D721Med (cell line): ENCODE measurements at places on chromosomes 7 and 10.

GRCh38 chr10:121846555-121846954, 81.3 kb downstream of the ATE1 start:
- no peak for DNase-seq

GRCh38 chr7:129958643-129959470, 6.1 kb upstream of the UBE2H start:
- DNase-seq = no peak

- DNase-seq = no peak
Measured at GRCh38 chr10:110978204-110978603, 58.8 kb downstream of the SHOC2 start.

GRCh38 chr10:48493083-48493871, 111.6 kb downstream of the ARHGAP22 start:
- DNase-seq = no peak

- no peak for DNase-seq
Measured at GRCh38 chr10:18594574-18595156, 56.7 kb downstream of the NSUN6 start.

DNA sequence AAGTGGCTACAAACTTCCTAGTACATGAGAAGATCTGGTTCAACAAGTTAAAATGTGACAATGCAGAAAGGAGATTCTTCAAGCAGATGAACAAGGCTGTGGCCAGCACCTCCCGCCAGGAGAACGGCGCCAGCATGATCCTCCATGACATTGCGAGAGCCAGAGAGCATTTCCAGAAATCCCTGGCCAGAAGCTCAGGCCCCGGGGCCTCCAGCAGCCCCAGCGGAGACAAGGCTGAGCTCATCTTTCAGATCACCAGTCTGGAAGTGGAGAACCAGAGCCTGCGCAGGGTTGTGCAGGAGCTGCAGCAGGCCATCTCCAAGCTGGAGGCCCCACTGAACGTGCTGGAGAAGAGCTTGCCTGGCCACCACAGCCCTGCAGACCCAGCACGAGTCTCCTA, 40.1 kb upstream of the ZNF273 start:
- no peak for DNase-seq

GRCh38 chr7:109844362-109844761, 1246.6 kb upstream of the LRRN3 start:
- DNase-seq = no peak

DNA sequence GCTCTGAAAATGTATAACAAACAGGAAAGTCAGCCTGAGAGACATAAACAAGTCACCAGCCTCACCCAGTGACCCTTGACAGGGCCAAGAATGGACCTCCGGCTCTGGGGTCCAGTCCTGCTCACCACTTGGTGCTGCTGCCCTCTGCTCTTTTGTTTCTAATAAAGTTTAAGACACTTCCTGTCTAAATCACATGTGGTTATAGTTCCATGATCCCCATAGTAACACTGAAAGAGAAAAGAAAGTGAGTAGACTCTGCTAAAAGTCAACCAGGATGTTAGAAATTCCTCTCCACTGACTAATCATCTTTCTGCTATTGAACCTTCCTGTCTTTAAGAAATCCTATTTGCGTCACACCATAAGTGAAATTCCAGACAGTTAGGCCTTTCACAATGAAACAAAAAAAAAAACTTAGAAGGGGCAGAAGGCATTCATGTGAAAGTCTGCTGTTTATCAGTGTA, 179.2 kb upstream of the BET1 start:
- DNase-seq = no peak

- no peak for DNase-seq
Measured at GRCh38 chr7:81333004-81333403, 414.2 kb upstream of the SEMA3C start.

DNA sequence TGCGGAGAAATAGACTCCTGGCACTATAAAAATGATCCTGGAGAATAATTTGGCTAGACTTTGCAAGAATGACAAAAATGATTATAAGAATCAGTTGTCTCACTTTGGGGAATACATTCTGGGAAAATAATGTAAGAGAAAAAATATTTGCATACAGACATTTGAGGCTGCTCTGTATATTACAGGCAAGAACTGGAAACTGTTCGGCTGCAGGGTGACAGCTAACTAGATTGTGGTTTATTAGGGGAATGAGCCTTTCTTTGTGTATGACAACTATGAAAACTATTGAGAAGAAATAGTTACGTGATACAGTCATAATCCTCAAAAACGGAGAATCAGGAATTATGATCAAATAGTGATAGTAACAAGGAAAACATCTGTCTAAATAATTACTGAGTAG, 8.6 kb downstream of the TRIM56 start:
- DNase-seq = no peak

DNA sequence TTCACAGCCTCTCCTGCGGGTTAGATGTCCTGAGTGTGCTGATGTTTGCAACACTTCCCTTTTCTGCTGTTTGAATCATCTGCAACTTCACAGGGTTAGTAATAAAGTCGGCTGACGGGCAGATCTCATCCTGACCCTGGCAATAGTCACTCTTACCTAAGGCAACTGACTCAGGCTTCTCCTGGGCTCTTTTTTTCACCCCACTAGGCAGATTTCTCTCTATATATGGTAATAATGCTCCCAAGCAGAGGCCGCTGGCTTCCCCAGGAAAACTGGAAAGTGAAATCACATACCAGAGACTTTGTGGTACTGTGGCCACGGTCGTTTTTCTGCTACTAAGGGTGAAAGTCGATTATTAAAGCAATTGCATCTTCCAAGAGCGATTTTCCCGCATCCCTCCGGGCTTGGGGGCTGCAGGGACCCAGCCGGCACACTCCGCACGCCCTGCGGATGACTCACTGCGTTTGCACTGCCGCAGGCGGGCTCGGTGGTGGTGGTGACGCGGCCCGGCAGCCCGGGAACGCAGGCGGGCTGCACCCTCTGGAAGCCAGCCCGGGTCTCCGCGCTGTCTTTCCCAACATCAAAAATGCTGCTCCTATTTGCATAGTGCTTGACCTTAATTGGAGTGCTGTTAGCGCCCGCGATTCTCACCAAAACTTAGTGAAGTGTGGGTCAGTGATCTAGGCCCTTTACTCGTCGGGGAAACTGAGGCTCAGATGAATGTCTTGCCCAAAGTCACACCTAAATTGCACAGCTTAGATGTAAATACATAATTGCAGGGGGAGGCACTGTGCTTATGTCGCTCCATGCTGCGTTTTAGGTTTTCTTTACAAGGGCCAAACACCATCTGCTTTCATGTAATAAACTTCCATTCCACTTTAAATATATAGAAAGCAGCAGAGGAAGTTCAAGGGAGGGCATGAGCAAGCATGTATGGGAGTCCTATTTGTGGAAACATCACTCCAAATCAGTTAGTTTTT, 47.6 kb upstream of the ITGB1 start:
- DNase-seq = no peak

DNA sequence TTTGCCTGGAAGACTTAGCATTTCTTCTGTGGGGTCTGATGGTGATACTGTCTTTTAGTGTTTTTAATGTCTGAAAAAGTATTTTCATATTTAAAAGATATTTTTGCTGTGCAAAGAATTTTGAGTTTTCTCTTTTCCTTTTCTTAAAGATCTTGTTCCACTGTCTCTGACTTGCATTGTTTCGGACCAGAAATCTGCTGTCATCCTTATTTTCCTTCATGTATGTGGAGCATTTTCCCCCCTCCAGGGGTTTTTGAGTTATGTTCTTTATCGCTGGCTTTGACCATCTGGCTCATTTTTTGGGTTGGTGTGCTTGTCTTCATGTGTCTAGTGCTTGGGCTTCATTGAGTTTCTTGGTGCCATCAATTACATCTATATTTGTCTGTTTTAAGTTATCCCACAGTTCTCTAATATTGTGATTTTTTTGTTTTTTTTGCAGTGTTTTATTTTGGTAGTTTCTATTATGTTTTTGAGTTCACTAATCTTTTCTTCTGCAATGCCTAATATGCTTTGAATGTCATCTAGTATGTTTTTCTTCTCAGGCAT, 119.9 kb downstream of the MGMT start:
- no peak for DNase-seq

DNA sequence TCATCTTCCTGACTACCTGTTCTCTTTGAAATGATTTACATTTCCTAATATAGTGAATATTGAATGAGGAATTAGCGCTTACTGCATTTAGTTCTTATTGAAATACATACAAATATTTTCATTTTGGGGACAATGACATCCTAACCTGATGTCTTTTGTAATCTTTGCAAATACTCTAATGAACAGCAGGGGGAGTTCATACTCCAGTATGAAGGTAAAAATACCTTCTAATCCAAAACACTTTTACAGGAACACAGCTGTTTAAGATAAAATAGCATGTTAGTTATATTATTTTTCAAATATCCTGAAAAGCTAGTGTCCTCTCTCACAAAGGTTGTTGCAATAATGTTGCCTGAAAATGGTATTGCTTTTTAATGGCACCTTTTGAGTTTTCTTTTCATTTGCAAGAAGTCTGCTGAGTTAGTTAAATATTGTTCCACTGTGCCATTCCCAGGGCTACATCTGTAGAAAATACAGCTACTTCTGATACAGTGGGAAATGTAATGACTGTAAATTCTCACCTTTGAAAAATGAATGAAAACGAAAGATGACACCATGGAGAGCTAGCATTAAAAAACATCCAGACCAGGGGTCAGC, 400.0 kb downstream of the PHF14 start:
- DNase-seq = no peak

- DNase-seq = no peak
Measured at GRCh38 chr7:20954711-20955619, 168.3 kb upstream of the SP8 start.

DNA sequence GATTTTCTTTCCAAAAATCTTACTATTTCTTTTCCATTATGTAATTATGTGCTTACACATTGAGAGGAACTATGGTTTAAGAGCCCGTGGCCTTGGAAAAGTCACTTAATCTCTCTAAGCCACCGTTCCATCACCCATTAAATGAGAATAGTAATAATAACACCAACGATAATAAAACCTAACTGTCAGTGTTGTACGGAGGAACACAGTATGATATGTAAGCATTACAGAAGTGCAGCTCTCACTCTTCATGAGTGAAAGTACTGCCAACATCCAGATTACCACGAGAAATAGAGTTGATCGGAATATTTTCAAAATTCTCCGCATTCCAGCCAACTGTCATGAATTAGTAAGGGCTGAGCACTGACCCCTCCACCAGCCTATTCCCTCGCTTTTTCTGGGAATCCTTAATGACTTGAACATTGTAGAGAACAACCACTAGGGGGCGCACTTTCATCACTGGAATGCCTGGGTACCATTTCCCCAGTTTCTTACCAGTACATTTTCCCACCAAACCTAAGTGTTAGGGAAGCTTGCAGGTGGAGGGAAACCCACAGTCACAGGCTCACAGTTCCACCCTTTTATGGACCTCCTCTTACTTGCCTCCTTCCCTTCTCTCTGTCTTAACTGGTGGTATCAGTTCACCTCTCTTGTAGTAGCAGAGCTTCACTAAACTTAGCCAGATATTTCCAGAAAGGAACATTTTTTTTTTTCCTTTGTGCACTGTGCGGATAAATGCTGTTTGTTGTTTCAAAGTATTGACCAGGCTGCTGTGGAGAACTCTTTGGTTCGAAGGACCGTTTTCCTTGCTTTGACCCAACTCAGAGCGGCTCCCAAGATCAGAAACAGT, 27.8 kb downstream of the NKX2-3 start:
- DNase-seq = no peak

DNA sequence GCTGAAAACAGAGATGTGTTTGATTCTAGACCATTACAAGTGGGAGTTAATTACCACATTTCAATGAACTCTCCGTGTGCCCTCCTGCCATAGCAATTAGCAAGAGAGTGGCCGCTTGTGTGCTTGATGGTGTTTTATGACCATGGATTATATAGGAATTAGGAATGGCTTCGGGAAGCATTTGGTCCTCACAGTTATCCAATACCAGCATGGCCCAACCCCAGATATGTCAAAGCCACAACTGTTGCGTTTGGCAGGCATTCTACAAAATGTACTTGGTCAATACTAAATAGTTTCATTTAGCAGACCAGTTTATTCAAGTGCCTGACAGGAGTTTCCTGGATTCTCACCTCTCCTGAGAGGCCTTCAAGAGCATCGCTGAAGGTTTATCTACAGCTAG, 509.0 kb upstream of the GALNT17 start:
- no peak for DNase-seq

DNA sequence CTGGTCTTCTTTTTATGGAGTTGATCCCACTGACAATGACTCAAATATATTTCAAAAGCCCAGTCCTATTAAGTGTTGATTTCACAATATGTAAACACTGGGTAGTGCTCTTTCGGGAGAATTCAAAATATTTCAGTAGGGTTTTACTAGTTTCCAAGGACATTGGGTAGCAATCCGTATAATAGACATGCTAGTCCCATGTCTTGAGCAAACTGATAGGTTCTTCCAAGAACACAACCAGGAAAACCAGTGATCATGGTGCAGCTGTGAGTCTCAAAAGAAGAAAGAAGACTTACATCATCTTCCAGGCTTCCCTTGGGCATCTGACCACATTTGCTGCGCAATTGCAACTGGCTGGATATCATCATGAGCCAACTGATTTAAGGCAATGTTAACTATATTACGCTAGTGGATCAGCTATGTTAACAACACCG, 59.3 kb upstream of the APBB1IP start:
- no peak for DNase-seq

DNA sequence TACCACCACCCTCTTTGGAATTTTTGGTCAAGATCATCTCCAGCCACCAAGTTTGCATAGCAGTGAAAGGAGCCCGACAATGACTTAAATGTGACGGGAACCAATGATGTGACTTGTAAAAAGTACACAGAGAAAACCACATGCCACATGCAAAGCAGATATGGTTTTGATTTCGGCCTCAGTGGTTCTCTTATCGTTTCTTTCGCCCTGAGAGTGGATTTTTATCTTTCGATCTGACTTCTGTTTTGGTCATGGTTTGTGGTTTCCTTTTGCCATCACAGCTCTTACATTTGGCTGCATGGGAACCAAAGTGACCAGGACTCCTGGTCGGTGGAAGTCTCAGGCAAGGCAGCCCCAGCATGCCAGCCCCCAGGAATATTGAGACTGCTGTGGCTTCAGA, 31.5 kb downstream of the TCF7L2 start:
- no peak for DNase-seq

GRCh38 chr10:51862149-51862548, 162.8 kb upstream of the CSTF2T start:
- DNase-seq = no peak

GRCh38 chr10:24432478-24433416, 223.8 kb downstream of the KIAA1217 start:
- DNase-seq = no peak

DNA sequence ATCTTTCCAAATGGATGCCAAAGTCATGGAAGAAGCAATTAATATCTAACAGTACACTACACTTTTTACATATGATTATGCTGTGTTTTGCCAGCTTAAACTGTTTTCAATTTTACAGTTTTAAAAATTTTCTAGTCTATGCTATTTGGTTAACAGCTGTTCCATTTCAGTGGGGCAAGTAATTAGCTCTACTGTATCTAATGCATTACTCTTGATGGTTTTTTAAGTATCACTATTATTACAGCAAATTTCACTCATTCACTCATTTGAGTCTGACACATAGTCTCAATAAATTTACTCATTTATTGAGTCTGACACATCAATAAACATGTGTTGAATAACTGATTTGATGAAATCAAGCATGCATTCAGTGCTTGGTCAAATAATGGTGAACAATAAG, 155.8 kb downstream of the RNF133 start:
- no peak for DNase-seq

- no peak for DNase-seq
Measured at GRCh38 chr7:155860461-155860839, 48.2 kb upstream of the SHH start.
